D341Med (cell line): ENCODE measurements at places on chromosomes 7 and 10.

- DNase-seq, result peak; percentile 39
Measured at GRCh38 chr7:88243345-88243909, 23.6 kb upstream of the SRI start.

GRCh38 chr7:22604246-22604645 is 104.3 kb upstream of the STEAP1B start:
- no peak for DNase-seq

GRCh38 chr10:45063591-45064231 is 63.0 kb downstream of the ZNF22 start:
- no peak for DNase-seq

- DNase-seq, result no peak
Measured at GRCh38 chr7:105799677-105800076, 76.7 kb downstream of the ATXN7L1 start.

DNA sequence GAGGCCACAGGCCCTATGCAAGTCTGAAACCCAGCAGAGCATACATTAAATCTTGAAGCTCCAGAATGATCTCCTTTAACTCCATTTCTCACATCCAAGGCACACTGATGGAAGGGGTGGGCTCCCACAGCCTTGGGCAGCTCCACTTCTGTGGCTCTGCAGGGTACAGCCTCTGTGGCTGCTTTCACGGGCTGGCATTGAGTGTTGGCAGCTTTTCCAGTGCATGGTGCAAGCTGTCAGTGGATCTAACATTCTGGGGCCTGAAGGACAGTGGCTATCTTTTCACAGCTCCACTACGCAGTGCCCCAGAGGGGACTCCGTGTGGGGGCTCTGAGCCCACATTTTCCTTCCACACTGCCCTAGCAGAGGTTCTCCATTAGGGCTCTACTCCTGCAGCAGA is 265.7 kb upstream of the MAGI2 start:
- DNase-seq, result no peak

- no peak for DNase-seq
Measured at GRCh38 chr7:105457619-105458225, 64.3 kb downstream of the PUS7 start.

DNA sequence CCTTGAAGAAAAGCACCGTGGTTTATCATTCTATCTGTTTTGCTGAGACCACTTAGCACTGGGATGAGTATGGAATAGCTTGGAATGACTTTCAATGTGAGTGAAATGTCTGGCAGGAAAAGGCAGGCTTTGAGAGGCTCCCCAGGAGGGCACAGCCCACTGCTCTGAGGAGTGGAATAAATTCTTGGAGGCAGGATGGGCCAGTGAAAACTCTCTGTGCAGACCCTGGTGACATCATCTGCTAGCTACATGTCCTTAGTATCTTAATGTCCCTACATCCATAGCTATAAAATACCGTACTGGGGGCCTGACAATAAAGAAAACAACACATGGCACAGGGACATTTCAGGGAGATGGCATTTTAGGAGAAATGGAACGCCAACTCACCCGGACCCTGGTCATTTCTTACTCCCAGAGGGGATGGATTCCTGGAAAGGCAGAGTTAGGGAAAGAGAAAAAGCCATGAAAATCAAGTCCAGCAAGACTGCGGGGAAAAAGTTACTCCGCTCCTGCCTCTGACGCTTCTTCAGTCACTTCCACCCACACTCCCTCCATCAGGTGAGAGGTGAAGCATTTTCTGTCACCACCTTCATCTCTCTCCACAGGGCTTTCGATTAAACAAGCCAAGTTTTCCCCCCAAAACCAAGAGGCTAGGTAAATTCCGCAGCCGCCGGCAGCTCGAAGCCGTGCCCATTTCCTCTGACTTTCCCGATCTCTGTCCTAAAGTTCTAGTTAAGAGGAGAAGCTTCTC is 991 bp downstream of the ZNF239 start:
- DNase-seq, result no peak

DNA sequence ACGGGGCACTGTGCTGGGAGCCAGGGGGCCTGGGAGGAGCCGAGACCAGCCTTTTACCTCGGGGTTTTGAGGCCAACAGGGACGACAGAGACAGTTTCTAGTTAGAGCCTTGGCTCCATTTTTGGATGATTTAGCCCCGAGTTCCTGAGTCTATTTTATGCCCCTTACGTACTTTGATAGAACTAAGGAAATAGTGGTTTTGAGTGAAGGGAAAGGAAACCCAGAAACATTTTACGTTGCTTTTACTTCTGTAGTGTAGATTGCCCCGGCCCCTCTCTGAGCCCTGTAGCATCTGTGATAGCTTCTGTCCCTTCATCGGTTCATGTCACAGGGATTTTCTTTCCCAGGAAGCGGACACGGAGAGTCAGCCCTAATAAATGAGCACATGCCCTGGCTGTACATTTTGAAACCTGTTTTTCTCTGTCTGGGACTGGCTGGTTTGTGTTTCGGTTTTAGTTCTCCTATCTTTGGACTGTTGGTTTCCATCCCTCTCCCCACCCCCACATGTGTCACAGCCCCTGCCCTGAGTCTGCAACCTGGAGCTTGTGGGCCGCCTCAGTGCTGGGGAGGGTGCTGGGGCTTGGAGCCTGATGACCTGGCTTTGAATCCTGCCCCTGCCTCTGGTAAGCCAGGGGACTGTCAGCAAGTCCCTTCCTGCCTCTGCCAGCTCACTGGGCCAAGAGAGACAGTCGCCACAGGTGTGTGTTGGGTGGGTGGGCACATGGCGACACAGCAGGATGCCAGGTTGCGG is 6.9 kb upstream of the ORAI2 start:
- DNase-seq, result no peak

- no peak for DNase-seq
Measured at GRCh38 chr7:7695111-7695817, 23.1 kb downstream of the RPA3 start.

GRCh38 chr10:71242622-71243009 is 30.2 kb downstream of the UNC5B start:
- DNase-seq, result no peak

- DNase-seq, result no peak
Measured at GRCh38 chr10:120415709-120416330, 41.2 kb upstream of the PLPP4 start.

DNA sequence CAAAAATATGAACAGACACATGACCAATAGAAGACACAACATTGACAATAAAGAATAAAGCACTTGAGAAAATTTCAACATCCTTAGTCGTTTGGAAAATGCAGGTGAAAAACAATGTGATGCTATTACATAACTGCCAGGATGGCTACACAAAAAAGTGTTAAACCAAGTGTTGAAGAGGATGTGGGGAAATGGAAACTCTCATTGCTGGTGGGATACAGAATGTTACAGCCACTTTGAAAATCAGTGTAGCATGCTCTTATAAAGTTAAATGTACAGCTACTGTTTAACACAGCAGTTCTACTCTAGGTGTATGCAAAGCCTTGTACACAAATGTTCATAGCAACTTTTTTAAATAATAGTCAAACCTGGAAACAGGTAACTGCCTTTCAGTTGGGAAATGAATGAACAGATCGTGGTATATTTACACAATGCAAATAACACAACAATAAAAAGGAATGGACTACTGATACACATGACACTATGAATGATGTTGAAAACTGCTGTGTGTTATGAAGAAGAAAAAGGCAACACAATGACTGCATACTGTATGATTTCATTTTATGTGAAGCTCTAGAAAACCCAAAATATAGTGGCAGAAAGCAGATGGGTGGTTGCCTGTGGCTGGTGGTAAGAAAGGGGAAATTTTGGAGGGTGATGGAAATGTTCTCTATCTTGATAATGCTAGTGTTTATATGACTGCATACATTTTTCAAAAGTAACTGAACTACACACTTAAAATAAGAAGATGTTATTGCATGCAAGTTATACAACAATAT is 102.2 kb upstream of the VIPR2 start:
- DNase-seq, result no peak

DNA sequence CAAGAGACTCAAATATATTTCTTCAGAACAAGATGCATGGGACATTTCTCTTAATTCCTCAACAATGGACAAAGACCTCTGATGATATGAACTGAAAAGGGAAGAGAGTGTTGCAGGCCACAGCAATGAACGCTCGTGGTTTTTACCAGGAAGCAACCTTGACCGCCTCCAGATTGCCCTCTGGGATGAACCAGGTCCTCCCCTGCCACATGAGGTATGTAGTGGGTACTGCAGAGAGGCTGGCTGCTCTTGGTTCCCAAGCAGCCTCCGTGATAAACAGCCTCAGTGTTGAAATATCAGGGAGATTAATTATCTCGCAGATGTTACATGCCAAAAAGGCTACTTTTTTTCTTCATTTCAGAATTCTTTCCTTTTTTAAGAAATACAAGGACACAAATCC is 338.8 kb downstream of the ELMO1 start:
- no peak for DNase-seq

DNA sequence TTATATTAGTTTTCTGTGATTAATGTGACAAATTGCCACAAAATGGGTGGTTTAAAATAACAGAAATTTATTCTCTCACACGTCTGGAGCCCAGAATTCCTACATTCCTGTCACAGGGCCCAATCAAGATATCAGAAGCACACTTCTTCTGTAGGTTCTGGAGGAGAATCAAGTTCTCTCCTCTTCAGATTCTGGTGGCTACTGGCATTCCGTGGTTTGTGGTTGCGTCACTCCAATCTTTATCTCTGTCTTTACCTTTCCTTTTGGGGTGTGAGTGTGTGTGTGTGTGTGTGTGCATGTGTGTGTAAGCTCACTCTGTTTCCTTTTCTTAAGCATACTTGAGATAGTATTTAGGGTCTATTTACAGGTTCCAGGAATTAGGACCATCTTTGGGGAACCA is 115.5 kb upstream of the DKK1 start:
- no peak for DNase-seq

GRCh38 chr10:132306343-132306685 is 1.4 kb downstream of the STK32C start:
- DNase-seq, result no peak

- no peak for DNase-seq
Measured at GRCh38 chr10:123148414-123149161, 652 bp downstream of the HMX2 start.

DNA sequence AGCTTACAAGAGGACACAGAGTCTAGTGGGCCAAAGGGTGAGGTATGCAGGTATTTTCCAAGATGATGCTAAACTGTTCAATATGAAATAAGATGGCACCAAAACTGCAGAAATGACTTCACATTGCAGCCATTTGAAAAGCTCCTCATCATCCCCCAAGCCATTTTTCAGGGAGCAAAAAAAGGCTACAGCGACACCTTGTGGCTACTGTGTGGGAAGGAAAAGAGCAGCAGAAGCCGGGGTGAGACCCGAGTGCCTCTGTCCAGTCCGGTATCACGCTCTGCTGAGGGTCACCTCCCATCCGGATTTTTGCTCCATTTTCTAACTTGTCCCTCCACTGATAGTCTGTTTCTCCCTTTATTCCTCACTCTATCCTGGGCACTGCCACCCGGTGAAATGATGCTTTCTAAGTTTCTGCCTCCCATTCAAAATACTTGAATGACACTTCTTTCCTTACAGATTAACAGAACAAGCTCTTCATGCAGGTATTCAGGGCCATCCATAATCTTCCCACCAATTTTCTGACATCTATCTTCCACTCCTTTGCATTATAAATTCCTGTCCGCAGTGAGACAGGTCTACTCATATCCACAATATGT is 220.2 kb downstream of the DGKI start:
- DNase-seq, result peak; percentile 81

DNA sequence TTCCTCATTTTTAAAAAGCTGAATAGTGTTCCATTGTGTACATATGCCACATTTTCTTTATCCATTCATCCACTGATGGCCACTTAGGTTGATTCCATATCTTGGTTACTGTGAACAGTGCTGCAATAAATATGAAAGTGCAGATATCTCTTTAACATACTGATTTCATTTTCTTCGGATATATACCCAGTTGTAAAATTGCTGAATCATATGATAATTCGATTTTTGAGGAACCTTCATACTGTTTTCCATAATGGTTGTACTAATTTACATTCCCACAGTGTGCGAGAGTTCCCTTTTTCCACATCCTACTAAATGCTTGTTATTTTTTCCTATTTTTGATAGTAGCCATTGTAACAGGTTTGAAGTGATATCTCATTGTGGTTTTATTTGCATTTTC is 263.2 kb downstream of the STK31 start:
- DNase-seq, result no peak

- no peak for DNase-seq
Measured at GRCh38 chr7:55191161-55191925, 172.5 kb downstream of the EGFR start.

DNA sequence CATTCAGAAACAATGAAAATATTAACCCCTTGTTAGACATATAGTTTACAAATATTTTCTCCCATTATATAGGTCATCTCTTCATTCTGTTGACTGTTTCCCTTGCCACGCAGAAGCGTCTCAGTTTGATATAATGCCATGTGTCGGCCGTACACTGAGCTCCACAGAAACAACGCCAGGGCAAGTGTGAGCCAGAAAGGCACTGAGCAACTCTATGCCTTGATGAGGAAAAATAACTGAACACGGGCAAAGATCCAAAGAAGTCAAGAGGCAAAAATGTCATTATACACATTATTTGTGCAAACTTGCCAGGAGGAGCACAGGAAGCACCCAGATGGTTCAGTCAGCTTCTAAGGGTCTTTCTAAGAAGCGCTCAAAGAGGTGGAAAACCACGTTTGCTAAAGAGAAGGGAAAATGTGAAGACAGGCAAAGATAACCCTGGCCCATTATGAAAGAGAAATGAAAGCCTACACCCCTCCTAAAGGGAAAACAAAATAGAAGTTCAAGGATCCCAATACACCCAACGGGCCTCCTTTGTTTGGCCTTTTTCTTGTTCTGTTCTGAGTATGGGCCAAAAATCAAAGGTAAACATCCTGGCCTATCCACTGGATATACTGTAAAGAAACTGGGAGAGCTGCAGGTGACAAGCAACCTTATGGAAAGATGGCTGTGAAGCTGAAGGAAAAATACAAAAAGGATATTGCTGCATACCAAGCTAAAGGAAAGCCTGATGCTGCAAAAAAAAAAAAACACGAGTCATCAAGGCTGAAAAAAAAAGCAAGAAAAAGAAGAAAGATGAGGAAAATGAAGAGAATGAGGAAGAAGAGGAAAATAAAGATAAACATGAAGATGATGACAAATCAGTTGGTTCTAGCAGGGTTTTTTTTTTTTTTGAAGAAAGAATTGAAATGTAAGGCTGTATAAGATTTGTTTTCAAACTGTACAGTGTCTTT is 15.5 kb downstream of the ARHGAP12 start:
- no peak for DNase-seq

GRCh38 chr10:1544929-1545328 is 192.4 kb downstream of the ADARB2 start:
- DNase-seq, result no peak
